ENCODE measurements at places on chromosomes 7 and 10.

- peak; percentile 22 for DNase-seq
Observed at GRCh38 chr7:66517212-66517909, 111.3 kb upstream of the KCTD7 start.

DNA sequence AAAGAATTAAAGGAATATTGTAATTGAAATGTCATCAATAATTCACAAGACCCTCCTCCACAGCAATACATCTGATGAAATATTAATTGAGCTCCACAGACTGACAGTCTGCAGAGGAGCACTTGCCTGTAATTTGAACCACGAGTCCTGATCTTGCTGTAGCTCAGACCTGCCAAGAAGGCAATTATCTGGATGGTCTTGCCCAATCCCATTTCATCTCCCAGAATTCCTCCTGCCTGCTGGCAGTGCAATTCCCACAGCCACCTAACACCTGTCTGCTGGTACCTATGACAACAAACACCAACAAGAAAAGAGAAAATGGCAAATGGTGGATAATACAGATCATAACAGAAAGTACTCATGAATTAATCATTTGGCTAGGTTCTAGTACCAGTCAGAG, 38.5 kb downstream of the ERCC6 start:
- no peak for DNase-seq

- DNase-seq = no peak
Observed at GRCh38 chr10:112526139-112526538, 79.1 kb downstream of the VTI1A start.

DNA sequence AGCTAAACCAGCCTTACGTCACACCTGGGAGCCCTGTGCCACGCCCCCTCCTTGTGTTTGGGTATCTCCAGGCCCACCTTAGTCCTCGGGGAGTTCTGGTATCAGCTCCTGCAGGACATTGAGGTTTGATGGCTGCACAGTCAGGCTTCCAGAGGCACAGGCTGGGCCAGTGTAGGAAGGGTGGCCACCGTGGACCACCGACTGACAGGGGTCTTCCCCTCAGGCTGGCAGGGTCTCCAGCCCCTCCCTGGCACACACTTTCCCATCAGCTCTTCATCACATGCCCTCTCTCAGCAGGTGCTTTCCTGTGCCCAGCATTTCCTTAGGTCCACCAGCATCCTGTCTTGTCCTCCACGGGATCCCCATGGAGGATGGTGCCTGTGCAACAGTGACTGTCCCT, 413.1 kb downstream of the TCERG1L start:
- no peak for DNase-seq

GRCh38 chr7:134153493-134154136, 26.5 kb downstream of the LRGUK start:
- no peak for DNase-seq

GRCh38 chr10:62594093-62594520, 210.4 kb upstream of the ADO start:
- DNase-seq = no peak

GRCh38 chr7:3558400-3558799, 257.3 kb downstream of the SDK1 start:
- DNase-seq = no peak

- no peak for DNase-seq
Observed at GRCh38 chr7:2289111-2289586, 25.1 kb downstream of the SNX8 start.

DNA sequence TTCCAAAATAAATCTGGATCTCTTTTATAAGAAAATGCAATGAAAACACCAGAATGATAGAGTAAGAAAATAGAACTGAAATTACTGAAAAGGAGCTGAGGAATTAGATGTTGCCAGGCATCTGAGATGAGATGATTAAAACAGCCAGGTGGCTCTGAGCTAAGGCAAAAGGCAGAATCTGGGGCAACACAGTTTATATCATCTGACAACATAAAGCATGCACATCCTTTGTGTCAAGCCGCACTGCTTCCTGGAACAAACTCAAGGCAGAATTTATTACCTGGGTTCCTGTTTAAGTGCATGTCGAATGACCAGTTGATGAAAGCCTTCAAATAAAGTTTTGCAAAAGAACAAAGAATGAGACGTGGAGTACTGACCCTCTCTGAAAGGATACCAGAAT, 247.0 kb downstream of the SNX10 start:
- DNase-seq = no peak

DNA sequence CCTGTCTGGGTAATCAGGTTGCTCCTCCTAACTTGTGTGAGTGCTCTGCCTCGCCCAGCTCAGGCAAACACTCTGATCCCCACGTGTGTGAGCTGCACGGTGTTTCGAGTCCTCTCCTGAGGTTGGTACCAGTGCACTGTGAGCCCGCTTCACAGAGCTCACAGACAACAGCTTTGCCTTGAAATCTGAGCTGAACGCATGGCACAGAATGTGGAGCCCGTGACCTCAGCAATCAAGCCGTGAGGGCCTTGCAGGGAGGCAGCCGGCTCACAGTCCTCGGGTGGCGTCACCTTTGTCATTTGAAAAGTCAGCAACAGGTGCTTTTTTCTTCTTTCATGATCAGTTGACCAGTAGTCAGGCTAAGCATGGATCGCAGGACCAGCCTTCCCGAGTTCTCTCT, 60.2 kb upstream of the ADGRA1 start:
- peak; percentile 30 for DNase-seq

- no peak for DNase-seq
Observed at GRCh38 chr7:117192108-117192507, 130.8 kb downstream of the WNT2 start.

- no peak for DNase-seq
Observed at GRCh38 chr7:117176206-117176605, 146.7 kb downstream of the WNT2 start.

GRCh38 chr7:55172161-55172560, 153.3 kb downstream of the EGFR start:
- DNase-seq = no peak

- DNase-seq = no peak
Observed at GRCh38 chr7:2646680-2647571, 15.1 kb downstream of the TTYH3 start.

- no peak for DNase-seq
Observed at GRCh38 chr10:124318811-124319210, 99.9 kb downstream of the OAT start.

DNA sequence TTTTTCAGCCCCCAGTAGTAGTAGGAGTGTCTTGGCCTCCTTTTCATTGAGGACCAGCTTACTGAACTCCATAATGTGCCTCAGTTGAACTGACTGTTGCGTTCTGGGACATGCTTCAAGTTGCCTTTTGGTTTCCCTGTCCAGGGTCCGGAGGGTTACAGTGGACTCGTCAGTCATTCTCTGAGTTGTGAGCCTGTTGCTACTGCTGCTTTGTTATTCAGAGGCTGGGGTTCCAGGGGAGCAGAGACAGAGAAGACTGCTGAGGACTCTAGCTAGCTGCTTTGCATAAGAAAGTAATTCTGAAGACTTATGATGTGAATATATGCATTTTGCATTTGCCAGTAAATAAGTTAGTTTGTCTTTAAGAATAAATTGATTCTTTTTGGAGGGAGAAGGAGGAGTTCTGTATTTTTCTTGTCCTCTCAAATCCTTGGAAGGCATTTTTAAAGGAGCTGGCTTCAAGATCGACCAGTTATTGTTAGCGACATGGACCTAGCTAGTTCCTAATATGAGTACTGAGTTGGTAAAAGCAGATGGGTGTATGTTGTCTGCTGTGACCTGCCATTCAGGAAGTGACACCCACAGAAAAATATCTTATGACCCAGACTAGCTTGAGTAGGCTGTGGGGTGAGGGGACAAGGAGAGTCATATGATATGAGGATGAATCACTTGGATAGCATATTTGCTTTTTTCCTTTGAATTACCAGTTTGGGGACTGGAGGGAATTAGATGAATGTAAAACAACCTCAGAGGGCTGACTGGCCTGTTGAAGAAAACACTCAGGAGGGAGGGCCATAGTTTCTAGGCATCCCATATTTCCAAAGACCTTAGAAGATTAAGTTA, 8.3 kb downstream of the PI4K2A start:
- DNase-seq = no peak

GRCh38 chr7:151684408-151685175, 164.9 kb upstream of the RHEB start:
- DNase-seq = no peak

- DNase-seq = no peak
Observed at GRCh38 chr10:4217653-4218052, 432.6 kb upstream of the KLF6 start.

GRCh38 chr10:43978091-43978490, 329.4 kb upstream of the ZNF32 start:
- DNase-seq = no peak

GRCh38 chr7:84705706-84706105, 481.1 kb downstream of the SEMA3D start:
- DNase-seq = no peak

- DNase-seq = no peak
Observed at GRCh38 chr7:112162784-112163506, 43.3 kb downstream of the DOCK4 start.

GRCh38 chr10:104359811-104360210, 6.2 kb downstream of the CFAP58 start:
- DNase-seq = no peak

DNA sequence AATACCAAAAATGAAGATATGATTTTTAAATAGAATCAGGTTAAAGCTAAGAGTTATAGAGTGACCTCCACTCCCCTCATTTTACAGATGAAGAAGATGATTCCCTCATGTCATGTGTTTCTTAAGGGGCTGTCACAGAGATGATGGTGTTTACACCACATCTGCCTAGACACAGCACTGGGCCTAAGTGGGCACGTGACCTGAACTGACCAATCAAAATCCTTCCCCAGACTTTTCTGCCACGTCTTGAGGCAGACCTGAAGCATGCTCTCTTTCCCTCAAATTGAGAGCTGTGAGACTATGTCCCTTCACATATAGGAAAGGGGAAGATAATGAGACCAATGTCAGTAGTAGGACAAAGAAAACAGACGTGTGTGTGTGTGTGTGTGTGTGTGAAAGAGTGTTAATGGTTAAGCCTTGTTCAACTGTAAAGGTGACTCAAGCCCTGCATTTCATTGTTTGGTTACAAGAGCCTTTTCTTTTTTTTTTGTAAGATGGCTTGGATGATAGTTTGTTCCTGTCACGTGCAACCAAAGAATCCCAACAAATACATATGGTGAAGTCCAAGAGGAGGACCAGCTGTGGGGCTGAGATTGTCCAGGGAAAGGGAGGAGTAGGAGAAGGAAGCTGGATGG, 172.8 kb upstream of the AOAH start:
- no peak for DNase-seq

GRCh38 chr7:40842641-40843040, 707.8 kb downstream of the SUGCT start:
- DNase-seq = no peak

DNA sequence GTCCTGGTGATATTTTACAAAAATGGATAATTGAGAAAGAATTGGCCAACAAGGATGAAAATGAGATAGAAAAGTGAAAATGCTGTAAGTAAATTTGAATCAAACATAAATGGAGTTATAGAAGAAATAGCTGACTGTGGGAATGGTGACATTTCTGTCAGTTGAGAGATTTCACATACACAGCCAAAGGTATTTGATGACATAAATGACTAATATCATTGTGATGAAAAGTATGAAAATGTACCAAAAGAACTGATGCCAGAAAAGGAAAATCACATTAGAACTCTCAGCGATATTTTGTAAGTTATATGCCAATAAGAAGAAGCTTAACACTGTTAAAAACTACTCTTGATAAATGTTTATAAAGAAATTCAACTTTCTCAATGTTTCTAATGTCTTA, 54.9 kb downstream of the TFPI2 start:
- no peak for DNase-seq

- no peak for DNase-seq
Observed at GRCh38 chr10:110033701-110034235, 26.0 kb downstream of the ADD3 start.

DNA sequence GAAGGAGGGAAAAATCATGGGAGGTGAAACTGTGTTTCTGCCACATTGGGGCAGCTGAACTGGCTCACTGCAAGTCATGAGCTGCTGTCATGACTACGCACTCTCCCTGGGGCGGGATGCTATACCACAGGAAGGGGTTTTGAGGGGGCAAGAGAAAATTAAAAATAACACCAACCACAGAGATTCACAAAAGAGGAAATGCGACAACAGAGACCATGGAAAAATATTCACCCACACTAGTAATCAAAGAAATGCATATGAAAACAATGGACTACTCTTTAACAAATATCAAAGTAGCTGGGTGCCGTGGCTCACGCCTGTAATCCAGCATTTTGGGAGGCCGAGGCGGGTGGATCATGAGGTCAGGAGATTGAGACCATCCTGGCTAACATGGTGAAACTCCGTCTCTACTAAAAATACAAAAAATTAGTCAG, 65.2 kb upstream of the TM9SF3 start:
- no peak for DNase-seq

DNA sequence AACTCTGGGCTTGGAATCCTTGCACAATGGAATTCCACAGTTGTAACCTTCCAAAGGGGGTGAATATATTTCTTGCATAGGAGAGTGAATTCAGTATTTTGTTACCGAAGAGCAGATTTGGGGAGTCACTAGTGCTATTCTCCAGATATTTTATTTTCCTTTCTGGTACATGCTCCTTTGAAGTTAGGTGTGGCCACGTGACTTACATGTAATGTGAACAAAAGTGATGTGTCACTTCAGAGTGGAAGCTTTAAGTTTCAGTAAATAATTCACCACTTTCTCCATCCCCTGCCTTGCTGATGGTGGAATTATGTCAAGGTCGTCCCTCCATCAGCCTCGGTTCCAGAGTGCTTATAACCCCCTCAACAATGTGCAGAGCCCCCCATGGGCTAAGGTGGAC, 25.3 kb downstream of the ASNS start:
- DNase-seq = no peak

DNA sequence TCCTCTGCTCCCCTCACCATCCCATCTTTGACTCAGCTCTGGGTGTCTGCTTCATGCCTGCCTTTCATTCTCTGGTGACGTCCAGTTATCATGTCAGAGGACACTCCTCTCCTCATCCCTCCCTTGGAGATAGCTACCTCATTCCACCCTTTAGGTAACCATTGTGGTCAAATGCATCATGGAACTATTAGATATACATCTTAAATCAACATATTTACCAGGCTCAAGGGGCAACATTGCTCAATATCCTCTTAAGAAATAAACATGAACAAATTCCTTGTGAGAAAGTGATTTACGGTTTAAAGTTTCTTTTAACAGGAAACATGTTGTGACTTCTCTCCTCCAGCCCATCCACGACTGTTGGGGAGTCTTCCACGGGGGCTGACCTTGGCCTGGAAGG, 511.6 kb upstream of the IGFBP3 start:
- no peak for DNase-seq

DNA sequence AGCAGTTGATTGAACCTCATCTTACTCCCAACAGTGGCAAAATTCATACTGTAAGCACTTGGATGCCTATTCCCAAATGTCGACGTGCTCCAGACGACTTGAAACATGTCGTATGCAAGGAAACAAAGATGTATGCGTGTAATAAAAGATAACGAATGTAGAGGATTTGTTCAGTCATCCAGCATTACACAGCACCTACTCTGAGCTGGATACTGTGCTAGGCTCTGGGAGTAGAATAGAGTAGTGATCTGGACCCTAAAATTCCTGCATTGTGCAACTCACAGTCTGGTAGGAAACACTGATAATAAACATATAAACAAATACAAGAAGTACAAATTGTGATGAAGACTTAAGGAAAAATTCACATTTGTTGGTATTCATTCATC, 5.6 kb upstream of the TBX20 start:
- DNase-seq = no peak

GRCh38 chr7:47000561-47000960, 581.4 kb downstream of the TNS3 start:
- no peak for DNase-seq

GRCh38 chr10:97664282-97664850, 22.7 kb downstream of the AVPI1 start:
- no peak for DNase-seq
